Fibroblast of villous mesenchyme (primary cell): ENCODE measurements at places on chromosomes 1 and 21.
A peak's percentile ranks its signal among the peaks of the same experiment; 100 is the strongest.

DNA sequence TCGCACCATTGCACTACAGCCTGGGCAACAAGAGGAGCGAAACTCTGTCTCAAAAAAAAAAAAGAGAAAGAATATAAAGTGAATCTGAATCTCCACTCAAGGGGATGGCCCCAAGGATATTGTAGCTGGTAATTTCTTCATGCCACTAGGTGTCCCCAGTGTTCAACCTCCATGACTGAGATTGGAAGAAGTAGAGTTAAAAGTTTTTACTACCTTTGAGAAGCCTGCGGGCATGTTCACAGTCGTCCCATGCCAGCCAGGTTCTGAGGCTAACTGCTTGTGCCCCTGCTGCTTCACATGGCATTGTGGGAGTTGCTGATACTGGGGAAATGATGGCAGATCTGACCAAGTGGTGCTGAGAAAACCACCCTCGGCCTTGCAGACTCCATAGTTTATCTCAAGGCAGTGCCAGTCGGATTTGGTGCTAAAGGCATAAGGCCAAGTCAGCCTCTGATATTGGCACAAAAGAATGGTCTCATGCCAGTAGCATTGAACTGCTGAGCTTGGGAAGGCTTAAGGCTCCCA, 10.8 kb upstream of the SHISA4 start:
- peak; percentile 61 for DNase-seq

- peak; percentile 77 for DNase-seq
These were observed 427.7 kb upstream of the RUNX1 start for GRCh38 chr21:35476621-35477395.

GRCh38 chr1:109091078-109091838, 694 bp downstream of the TMEM167B start:
- peak; percentile 78 for DNase-seq

GRCh38 chr1:11600836-11601235, 53.4 kb downstream of the FBXO2 start:
- no peak for DNase-seq

- DNase-seq, result no peak
These were observed 266.2 kb downstream of the NPHP4 start for GRCh38 chr1:5725855-5726585.

DNA sequence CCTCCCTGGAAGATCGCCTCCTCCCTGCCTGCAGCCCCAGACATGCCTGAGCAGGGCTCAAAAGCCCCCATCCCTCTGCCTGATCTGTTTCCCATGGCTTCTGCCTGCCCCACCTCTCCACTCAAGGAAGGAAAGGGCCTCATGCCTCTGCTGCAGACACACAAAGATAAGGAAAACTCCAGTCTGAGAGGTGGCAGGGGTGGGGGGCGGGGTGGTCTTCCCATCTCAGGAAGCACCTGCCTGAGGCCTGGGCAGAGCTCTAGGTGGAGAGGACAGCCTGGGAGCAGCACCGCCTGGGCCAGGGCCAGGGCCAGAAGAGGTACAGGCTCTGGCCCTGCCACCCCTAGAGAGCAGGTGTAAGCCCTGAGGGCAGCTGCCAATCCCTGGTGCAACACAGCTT, 4.1 kb upstream of the GJB3 start:
- DNase-seq, result no peak
